ENCODE measurements at places on chromosomes 4 and X. TPM values are rescaled to one million over a fixed set of nuclear protein-coding genes. Genes with fewer than 3 reads are reported as not detected.

DNA sequence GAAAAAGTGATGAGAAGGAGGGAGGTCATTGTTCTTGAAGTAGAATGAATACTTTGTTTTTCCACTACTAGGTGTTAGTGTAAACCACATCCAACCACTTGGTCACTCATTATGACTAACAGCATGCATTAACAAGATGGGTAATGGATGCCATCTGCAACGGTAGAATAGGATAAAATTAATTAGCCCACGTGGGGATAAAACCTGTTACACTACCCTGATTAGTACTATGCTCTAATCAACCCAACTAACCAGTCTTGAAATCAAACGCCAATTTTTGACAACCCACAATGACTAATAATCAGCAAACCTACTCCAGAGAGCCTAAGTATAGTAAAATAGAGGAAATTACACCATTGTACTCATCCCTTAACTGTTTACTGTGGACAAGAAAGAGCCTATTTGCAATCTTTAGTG, 93.4 kb upstream of the MCF2 start:
- no peak for DNase-seq

DNA sequence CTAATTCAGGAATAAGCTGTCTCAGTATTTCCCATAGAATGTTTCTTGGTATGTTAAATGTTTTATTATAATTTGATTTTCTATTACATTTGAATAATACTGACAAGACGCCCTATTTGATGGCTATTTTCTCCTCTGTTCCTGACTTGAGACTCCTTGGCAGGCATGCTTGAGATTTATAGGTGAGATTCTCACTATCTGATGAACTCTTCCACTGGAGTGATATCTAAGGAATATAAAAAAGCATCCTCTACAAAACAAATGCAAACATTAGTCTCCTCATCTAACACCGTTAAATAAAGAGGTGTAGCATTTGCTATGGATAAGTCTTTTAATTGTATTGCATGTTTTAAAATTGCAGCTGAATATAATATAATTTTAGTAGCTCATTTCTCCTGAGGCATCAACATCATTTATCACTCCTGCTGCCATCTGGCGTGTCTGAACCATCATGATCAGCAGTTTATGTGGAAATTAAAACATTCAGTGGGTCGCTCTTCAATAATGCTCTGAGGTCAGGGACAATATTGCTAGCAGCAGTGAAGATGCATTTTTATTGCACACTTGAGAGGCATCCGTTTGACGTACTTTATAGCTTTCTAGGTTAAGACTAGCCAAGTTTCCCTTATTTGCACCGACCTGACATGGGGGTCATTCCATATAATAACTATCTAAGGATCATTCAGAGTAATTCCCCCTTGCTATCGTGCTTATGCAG, 210.4 kb upstream of the GALNTL6 start:
- no peak for DNase-seq

- DNase-seq = no peak
Measured at GRCh38 chrX:103373581-103373980, 2.8 kb upstream of the BEX3 start.

DNA sequence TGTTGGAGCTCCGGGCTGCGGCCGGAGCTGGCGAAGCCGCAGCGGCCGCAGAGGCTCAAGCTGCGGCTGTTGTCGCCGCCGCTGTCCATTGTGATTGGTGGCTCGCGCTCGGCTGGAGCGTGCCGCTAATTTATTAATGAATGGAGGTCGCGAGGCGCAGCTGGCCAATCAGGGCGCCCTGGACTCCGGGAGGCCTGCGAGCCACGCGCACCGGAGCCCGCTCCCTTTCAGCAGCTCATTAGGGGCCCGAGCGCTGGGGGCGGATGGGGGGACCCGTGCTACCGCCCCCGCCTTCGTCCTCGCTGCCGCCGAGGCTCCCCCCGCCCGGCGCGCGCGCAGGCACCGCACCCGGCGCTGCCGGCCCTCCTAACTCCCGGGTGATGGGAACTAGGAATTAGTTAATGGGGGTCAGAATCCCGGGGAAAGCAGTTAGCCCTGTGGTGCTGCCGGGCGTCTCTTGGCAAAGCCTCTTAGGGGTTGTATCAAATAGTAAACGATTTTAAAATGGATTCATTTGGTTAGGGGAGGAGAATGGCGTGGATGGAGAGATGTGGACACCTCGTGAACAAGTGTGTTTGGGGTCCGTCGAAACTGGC, 589 bp upstream of the NEUROG2 start:
- DNase-seq = no peak

- DNase-seq = no peak
Measured at GRCh38 chrX:134849390-134849789, 141.4 kb upstream of the SMIM10 start.

DNA sequence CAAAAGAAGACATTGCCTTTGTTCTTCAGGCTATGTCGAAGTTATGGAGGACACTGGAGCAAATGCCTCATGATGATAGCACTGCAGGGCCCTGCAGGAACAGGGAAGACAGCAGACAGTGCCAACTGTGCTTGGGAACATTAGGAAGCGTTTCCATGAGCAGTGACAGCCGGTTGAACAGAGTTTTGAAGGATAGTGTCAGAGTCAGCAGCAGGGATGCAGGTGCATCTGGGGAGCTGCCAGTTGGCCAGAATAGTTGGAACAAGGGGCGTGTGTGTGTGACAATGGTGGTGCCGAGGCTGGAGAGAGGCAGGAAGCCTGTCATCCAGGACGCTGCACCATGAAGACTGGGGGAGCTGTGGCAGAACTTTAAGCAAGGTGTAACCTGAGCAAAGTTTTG, 88.6 kb downstream of the SHROOM3 start:
- no peak for DNase-seq

Gene DDX3X
- total RNA-seq = 341 TPM

Gene CLCN4
- total RNA-seq = 6.3 TPM

All from dermis microvascular lymphatic vessel endothelial cell (primary cell).